ENCODE measurements at places on chromosomes 12 and 14. TPM values are rescaled to one million over a fixed set of nuclear protein-coding genes. Genes with fewer than 3 reads are reported as not detected.

Gene CLEC9A
- 0.59 TPM for total RNA-seq

DNA sequence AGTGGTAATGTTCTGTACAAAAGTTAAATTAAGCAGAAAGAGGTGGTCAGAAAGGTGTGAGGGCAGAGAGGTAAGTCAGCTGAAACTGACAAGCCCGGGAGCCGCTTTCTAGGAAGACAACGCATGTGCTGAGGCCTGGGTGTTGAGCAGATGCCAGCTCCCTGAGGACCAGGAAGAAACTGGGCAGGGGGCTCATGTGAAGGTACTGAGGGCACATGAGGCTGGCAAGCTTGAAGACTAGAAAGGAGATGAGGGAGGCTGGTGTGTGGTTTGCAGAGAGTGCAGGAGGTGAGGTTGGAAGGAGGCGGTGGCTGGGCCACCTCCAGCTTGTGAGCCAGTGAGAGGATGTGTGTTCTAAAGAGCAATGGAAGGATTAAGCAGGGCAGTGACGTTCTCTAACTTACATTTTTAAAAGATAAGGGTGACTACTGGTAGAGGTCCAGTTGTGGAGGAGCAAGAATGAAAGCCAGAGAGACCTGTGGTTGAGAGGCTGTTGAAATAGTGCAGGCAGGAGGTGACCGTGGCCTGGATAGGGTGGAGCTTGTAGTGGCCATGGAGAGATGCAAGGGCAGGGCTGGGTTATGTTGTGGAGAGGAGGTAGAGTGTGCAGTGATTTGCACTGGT, 29.1 kb downstream of the ZNF664 start:
- no peak overlapping the region for H3K4me3 ChIP-seq
- H3K4me1 ChIP-seq = peaks cover 23% of the 10 kb centered on the region
- peaks cover 22% of the 10 kb centered on the region for H3K36me3 ChIP-seq
- DNase-seq = no peak

- H3K36me3 ChIP-seq = peaks cover 5% of the 10 kb centered on the region
- H3K27me3 ChIP-seq = no peaks in the 10 kb centered on the region
- DNase-seq = no peak
- no peak overlapping the region for H3K4me3 ChIP-seq
- H3K4me1 ChIP-seq = peaks cover 72% of the 10 kb centered on the region
- H3K27ac ChIP-seq = no peak overlapping the region
These were observed 59.2 kb downstream of the CCNK start for GRCh38 chr14:99540196-99541032.

Gene RASSF9
- 5.4 TPM for total RNA-seq

Gene RNF212B
- total RNA-seq = not detected

Gene ANO4
- total RNA-seq = 14.5 TPM
